ENCODE measurements at places on chromosomes 13 and 19.
A peak's percentile ranks its signal among the peaks of the same experiment; 100 is the strongest.

- no peak for DNase-seq
Measured at GRCh38 chr19:1285737-1286360, at the start of gene EFNA2. EFNA2 (plus strand) TSS chr19:1285873; CDS start chr19:1286169, 296 bp downstream.

- DNase-seq: no peak
Measured at GRCh38 chr13:50921706-50922105, 12.1 kb downstream of the RNASEH2B start.

- DNase-seq: no peak
Measured at GRCh38 chr19:21323000-21323399, 6.2 kb downstream of the ZNF708 start.

GRCh38 chr19:10230173-10230860, 814 bp downstream of the S1PR2 start:
- DNase-seq: no peak

GRCh38 chr19:1411255-1412191, 4.1 kb downstream of the DAZAP1 start:
- DNase-seq: no peak

DNA sequence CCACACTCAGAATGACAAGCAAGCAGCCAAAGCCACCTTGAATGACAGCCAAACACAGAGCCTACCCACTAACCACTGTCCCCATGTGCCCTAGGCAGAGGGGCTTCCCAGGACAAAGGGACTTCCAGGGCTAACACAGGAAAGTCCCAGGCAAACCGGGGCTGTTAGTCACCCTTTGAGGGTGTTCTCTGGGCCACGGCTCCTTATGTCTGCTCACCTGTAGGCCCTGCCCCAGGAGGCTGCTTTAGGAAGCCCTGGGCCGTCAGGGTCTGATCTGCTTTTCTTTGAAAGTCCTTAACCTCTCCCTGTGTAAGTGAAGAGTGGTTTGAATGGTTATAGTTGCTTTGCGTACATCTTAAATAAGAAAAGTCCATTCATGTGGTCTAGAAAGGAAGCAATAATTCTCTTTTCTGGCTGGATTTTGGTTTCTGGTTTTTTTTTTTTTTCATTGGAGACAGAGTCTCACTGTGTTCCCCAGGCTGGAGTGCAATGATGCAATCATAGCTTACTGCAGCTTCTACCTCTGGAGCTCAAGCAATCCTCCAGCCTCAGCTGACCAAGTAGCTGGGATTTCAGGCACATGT, 161.4 kb downstream of the EFNB2 start:
- peak; percentile 51 for DNase-seq

- DNase-seq: no peak
Measured at GRCh38 chr19:8238251-8238650, 29.1 kb downstream of the CERS4 start.

DNA sequence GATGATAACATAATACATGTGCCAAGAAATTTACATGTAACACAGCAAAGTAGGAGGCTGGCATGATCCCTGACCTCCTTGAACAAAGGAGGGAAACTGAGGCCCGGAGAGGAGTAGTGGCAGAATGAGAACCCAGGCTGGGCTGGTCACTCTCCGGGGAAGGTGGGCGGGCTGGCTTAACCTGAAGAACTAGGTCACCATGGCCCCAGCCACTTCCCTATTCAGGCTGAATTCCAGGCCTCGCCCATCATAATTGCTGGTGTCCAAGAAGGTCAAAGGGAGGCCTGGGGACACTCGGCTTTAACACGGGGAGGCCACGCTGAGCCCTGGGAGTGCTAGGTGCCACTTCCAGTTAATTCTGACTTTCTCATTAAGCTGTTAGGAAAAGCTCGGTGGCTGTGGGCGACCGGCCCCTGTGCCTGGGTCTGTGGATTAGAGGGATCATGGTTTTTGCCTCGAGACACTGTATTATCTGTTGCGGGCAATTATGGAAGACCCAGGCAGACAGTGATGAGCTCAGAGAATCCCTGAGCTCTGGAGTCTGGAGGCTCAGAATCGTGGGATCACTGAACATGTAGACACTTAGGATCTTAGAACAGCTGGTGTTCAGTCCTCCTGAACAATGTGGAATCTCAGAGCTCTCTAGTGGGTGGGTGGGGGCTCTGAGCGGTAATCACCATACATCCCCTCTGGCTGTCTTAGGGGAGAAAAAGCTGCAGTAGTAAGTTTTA, 5.0 kb upstream of the TINCR start:
- no peak for DNase-seq

GRCh38 chr19:17687857-17688784, at the start of gene UNC13A:
UNC13A (minus strand) TSS chr19:17688354; CDS start chr19:17688199, 155 bp downstream.
- peak; percentile 62 for DNase-seq

DNA sequence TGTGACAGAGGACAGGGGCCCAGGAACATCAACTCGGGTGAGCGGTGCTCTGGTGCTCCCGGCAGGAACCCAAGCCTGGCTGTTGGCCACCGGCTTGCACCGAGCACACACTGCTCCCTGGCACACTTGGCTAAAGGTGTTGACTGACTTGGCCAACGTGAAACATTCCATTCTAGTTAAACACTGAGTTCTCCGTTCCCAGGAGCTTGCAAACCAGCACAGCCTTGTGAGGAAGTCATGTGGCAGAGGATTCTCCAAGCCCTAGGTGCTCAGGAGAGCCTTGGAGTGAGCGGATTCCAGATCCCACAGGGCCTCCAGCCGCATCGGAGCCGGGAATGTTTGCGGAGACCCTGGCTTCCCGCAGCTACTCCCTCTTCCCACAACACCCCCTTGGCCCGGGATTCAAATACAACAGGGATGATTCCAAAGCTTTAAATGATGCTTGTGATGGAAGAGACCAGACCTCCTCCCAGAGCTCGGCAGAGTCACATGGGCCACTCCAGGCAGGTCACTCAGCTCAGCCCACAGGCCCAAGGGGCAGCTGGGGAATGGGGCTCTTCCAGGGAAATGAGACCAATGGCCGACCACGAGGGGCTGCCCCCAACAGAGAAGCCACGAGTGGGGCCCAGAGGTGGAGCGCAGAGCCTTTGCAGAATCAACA, 2.9 kb downstream of the C13orf46 start:
- no peak for DNase-seq

DNA sequence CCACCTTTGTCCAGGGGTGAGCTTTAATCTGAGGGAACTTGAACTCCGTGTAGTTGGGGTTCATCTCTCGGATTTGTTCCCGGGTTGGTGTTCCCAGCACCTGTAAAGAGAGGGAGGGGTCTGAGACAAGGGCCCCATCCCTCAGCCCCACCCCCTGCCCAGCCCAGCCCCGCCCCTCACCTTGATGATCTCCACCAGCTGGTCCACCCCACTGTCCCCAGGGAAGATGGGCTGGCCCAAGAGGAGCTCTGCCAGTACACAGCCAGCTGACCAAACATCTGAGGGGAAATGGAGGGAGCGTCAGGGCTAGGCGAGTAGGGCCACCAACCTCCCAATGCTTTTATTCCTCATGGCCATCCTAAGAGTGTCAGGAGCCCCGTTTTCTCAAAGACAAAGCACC, 9.3 kb downstream of the GSK3A start:
- DNase-seq: no peak

DNA sequence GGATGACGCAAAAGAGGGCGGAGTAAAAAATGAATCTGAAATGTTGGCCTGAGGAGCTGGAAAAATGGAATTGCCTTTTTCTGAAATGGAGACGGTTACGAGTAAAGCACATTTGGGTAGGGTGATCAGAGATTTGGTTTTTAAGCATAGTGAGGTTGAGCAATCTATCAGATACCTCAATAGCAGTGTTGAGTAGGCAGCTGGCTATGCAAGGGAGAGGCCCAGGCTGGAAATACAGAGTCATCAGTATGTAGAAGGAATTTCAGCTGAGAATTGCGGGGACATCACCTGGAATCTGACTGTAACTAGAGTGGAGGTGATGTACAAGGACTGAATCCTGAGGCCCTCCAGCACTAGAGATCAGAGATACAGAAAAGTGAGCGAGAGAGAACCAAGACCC, 224.8 kb downstream of the LMO7 start:
- DNase-seq: no peak

GRCh38 chr19:4972509-4973230, 3.8 kb downstream of the KDM4B start:
- peak; percentile 48 for DNase-seq

DNA sequence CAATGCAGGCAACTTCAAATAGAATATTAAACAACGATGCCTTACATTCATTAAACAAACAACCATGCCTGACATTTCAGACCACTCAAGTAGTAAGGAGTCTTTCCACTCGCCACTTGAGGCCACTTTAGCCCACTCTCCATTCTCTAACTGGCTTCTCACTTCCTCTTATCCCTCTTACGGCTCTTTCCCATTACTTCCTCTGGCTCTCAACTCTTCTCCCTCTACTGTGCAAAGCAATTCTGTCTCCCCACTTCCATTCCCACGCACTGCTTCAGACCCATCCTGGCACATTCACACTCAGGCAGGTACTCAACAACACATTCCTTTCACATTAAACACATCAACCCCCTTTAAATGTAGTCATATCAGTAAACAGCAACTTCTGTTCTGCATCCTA, 229.8 kb upstream of the IPO5 start:
- DNase-seq: no peak

GRCh38 chr19:29483641-29483920, 42.2 kb upstream of the VSTM2B start:
- no peak for DNase-seq

DNA sequence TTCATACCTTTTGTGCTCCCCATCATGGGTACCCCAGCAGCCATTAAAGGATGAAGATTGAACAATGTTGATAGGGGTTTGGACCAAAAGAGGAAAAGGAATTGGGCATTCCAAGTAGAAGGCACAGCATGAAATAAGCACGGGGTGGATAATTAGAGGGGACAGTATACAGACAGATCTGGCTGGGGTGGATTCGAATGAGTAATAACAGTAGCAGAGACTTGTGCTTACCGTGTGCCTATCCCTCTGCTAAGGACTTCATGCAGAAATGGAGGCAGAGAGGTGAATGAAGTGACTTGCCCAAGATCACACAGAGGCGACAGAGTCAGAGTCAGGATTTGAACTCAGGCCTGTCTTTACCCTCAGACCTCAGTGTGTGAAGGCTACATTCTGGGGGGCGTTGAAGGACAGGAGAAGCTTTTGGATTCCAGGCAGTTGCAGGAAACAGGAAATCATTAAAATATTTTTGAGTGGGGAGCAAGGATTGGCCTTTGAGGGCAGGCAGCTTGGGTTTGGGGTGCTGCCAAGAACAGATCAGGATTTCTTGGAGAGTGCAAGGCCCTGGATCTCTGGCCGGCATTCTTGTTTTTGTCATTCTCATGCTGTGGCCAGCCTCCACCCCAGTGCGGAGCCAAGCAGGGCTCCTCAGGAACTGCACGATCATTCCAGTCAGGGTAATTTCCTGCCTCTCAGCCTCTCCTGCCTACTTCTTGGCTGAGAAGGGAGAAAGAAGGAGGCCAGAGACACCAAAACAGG, 18.7 kb downstream of the PAF1 start:
- DNase-seq: no peak

DNA sequence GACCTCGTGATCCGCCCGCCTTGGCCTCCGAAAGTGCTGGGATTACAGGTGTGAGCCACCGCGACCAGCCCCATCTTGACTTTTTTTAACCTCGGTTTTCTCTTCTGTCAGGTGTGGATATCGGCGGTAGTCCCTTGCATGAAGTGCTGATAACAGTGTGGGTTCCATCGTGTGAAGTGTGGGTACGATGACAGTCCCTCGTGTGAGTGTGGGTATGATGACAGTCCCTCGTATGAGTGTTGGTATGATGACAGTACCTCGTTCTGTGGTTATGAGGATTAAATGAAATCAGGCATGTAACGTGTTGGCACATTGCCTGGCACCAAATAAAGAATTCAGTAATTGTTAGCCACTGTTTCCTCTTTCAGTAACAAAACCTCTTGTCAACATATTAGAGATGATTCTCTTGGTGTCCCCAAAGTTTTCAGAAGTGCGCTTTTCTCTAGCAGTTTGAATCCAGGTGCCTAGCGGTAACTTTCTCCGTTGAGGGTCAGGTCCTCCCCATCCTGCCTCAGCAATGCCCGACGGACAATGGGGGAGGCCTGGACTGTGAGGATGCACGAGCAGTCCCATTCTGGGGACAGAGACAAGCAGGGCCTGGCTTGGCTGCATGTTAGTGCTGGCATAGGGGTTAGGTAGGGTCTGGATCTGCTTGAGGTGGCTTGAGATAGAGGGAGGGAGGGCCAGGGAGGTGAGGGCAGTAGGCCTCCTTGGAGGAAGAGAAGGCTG, 15.3 kb downstream of the GATAD2A start:
- DNase-seq: no peak

DNA sequence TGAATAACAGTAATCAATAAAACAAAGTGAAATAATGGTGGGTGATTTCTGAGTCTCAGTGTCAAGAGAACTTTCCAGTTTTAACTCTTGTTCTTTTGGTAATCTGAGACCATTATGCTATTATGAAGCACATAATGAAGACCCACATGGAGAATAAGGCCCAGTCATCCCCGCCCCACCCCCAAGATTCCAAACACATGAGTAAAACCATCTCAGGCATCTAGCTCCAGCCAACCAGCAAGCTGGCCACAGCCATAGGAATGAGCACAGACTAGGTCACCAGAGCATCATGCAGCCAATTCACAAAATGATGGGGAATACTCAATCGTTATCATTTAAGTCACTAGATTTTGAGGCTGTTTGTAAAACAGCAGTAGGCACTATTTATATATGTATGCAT, 1769.0 kb upstream of the PCDH20 start:
- DNase-seq: peak; percentile 45

- DNase-seq: no peak
Measured at GRCh38 chr13:87302931-87303330, 368.2 kb upstream of the SLITRK5 start.

- DNase-seq: no peak
Measured at GRCh38 chr13:111031531-111031961, 83.6 kb upstream of the ARHGEF7 start.

DNA sequence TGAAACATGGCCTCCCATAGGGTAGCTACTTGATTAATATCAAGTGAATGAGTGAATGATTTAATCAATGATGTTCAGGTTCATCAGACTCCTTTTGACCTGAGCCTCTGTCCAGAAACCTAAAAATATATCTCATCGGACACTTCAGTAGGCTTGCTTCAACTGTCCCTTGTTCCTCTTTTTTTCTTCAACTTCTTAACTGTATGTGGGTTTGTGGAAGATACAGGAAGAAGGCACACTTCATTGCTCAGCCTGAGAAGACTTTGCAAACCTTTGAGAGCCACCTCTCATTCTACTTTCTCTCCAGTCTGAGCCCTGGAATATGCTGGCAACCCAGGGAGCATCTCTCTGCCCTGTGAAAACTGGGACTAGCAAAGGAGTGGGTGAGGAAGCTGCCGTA, 557.0 kb downstream of the FGF9 start:
- DNase-seq: no peak
